ENCODE measurements at places on chromosomes 6 and 20. TPM values are rescaled to one million over a fixed set of nuclear protein-coding genes. Genes with fewer than 3 reads are reported as not detected.

DNA sequence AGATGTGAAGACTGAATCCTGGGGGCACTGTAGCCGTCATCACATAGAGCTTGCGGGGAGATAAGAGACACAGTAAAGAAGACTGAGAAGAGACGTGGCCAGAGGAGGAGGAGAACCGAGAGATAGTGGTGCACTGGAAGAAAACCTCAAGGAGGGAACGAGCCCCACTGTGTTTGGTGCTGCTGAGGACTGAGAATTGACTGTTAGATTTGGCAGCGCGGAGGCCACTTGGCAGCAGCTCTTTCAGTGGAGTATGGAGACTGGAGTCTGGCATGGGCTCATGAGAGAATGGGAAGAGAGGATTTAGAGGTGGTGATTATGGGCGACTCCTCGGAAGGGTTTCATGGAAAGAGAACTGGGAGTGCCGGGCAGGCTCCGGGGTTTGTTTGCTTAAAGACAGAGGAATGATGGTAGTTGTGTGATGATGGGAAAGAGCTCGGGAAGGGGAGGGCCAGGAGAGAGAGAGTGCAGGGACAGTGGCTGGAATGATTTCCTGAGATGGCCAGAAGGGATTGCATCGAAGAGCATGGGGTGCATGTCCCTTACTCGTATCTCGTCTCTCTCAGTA, 18.0 kb downstream of the CDYL start:
- no peak for DNase-seq

GRCh38 chr6:155782320-155782731, 326.7 kb upstream of the NOX3 start:
- DNase-seq: peak; percentile 97

DNA sequence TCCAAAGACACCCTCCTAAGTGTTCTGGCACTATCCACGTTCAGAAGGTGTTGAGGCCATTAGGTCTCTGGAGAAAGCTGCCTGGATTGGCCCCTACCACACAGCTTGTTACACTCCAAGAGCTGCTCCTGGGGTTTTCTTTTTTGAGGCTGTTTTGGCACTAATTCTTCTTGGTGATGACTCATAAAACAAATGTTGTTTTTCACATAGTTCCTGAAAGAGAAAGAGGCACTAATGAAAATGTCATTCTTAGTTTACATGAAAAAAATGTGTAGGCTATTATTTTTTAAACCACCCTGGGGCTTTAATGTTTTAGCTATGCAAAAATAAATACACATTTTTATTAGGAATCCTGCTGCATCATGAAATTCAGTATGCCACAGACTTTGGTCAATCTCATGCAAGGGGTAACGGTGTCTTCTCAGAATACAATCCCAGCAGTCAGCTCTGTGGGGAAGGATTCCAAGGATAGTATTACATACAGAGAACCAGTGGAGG, 38.1 kb downstream of the TBPL1 start:
- peak; percentile 85 for DNase-seq

HLA-DQA2 gene
- total RNA-seq: not detected

JPH2 gene
- total RNA-seq: 8.5 TPM

BANF2 gene
- total RNA-seq: not detected

CDSN gene
- under 0.01 TPM for total RNA-seq

FBXO5 gene
- total RNA-seq: 12.3 TPM

Data from renal cortical epithelial cell (primary cell).